ENCODE measurements at places on chromosomes 6 and 20. TPM values are rescaled to one million over a fixed set of nuclear protein-coding genes. Genes with fewer than 3 reads are reported as not detected.

DNA sequence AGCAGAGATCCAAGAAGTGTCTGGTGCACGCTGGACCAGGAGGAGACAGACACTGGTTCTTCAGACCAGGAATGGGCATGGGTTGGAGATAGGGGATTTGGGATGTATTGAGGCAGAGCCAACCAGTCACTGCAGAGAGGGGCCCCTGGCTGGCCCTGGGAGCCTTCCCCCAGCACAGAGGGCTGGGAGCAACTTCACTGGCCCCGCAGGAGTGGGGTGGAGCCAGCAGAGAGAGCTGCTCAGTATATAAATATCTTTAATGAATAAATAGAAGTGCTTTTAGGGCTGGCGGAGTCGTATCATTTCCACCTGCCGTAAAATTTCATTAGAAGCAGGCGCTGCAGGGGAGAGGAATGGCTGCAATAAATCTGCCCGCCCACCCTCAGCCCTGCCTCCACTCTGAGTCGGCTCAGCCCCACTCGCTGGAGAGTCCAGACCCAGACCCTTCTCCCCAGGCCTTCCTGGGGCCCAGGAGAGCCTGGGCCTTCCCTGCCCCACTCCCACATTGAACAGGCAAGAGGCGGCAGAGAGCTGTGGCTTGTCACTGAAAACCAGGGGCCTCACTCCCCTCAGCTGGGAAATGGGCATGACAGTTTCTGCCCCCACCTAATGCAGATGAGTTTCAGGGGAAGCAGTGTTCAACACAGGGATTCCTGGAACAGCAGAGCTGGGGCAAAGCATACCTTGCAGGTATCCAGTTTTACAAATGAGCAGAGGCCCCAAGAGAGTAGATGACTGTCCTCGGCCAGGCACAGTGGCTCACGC lies 23.9 kb upstream of the VSTM2L start:
- DNase-seq, result no peak

GRCh38 chr6:30787954-30788353 lies 43.6 kb upstream of the IER3 start:
- DNase-seq, result no peak

DNA sequence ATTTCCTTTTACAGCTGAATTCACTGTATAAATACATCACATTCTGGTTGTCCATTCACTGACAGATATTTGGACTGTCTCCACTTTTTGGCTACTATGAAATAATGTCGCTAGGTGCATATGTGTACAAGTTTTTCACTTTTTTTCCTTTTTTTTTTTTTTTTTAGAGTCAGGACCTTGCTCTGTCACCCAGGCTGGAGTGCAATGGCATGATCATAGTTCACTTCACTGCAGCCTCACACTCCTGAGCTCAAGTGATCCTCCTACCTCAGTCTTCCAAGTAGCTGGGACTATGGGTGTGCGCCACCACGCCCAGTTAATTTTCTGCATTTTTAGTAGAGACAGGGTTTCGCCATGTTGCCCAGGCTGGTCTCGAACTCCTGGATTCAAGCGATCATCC lies 13.3 kb downstream of the CSNK2A1 start:
- no peak for DNase-seq

GRCh38 chr20:38671186-38671585 lies 53.1 kb upstream of the SLC32A1 start:
- no peak for DNase-seq

GRCh38 chr20:46185353-46185752 lies 67.2 kb downstream of the CD40 start:
- no peak for DNase-seq

Gene SYCP2
- total RNA-seq, result 0.69 TPM

DNA sequence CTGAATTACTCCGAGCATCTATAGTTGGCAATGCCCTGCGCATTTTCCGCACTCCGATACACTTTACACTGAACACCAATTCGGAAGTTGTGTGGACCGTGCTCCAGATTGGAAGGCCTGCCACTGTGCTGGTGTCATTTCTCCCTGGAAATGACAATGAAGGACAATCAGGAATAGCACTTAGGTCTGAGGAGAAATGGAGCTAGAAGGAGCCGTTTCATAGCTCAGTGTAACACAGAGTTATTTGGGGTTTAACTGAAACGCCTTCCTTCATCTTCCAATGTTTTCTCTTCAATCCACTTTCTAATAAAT lies 501 bp upstream of the PLA2G7 start:
- DNase-seq, result no peak

Gene HLA-DQB1
- total RNA-seq, result 1.2 TPM

DNA sequence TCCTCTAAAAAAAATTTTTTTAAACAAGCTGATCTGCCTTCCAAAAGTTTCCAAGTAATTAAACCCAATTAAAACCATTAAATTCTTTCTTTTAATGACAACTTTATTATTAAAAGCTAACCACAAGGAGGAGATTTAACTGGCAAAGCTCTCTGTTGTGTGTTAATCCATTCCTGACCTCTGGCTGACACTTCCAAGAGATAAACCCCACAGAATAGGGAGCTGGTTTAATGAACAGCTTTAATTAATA lies 230.8 kb downstream of the EYA2 start:
- DNase-seq, result no peak

- DNase-seq, result no peak
These were observed 48.6 kb downstream of the DAAM2 start for GRCh38 chr6:39840781-39841180.

Gene TBC1D32
- total RNA-seq, result 6.4 TPM

- no peak for DNase-seq
These were observed 628 bp downstream of the NKAIN4 start for GRCh38 chr20:63253438-63254231.

- DNase-seq, result no peak
These were observed 39.4 kb upstream of the JAG1 start for GRCh38 chr20:10713161-10713560.

DNA sequence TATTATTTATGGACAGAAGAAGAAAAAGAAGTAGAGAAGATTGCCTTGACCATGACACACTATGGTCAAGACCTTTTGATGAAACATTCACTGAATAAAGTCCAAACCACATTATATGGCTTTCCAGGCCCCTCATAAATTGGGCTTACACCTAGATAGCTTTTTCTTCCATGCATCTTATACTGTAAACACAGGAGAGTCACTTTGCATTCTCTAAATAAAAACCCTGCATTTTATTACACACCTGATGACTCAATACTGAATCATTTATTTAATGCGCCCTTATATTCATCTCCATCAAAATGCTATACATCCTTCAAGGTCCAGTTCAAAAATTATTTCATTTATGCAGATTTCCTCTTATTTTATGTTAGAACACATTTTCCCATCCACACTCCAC lies 78.0 kb downstream of the COL21A1 start:
- DNase-seq, result no peak

GRCh38 chr20:34075647-34076046 lies 36.4 kb downstream of the EIF2S2 start:
- peak; percentile 60 for DNase-seq

DNA sequence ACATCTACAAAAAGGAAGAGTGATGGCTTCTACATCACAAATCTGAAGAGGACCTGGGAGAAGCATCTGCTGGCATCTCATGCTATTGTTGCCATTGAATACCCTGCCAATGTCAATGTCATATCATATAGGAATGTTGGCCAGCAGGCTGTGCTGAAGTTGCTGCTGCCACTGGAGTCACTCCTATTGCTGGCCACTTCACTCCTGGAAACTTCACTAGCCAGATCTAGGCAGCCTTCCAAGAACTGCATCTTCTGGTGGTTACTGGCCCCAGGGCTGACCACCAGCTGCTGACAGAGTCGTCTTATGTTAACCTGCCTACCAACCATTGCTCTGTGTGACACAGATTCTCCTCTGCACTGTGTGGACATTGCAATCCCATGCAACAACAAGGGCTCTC lies 111.8 kb downstream of the PERP start:
- no peak for DNase-seq

- DNase-seq, result no peak
These were observed 56.8 kb downstream of the PHACTR3 start for GRCh38 chr20:59661153-59661552.

Gene TBC1D7
- total RNA-seq, result 59.9 TPM

DNA sequence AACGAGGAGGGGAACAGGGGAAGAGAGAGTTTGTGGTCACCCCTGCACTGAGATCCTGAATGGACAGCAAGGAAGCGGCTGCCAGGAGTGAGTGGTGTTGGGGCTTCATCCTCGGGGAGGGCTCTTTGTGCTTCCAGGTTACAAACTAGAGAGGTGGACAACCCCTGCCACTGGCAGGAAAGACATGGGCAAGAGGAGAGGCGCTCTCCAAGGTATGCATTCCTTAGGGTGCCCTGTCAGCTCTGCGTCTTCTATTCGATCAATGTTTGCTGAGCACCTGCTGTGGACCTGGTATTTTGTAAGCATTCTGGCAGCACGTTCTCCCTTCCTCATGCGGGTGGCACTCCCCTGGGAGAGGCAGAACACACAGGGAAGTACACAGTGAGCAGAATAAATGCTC lies 93.6 kb downstream of the CDH4 start:
- no peak for DNase-seq

GRCh38 chr6:123681957-123682462 lies 45.3 kb upstream of the TRDN start:
- DNase-seq, result no peak

DNA sequence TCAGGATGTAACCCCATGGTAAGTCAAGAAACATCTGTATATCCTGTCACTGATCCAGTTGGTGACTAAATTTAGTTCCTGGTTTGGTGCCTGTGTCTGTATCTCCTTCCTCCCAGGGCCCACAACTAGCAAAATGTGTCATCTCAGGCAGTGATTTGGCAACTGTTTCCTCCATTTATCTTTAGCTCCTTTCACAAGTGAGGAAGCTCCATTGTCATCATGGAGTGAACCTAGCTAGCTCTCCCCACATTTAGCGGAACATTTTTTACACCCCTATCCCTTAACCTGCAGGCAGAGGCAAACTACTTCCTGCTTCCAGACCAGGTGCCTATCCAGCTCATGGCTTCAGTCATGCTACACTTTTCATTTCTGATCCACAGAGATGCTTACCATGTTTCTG lies 99.5 kb downstream of the IPCEF1 start:
- no peak for DNase-seq

Gene C6orf118
- total RNA-seq, result 0.58 TPM

Gene BHLHE23
- 0.38 TPM for total RNA-seq

DNA sequence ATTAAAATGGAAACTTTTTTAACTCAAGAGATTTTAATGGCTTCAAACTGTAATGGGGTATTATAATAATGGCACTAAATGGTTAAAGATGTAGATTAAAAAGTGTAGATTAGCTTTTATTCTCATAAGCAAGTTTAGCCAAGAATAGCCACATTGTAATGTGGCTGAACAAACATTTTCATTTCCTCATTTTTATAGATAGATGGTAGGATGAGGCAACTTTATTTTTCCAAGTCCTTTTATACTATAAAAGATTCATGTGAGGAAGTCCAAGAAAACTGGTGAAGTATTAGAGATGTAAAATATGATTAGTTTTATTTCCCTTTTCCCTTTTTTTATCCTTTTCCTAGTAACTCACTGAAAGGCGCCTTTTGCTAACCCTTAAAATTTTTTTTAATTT lies 88.8 kb downstream of the ATRN start:
- no peak for DNase-seq
